ENCODE measurements at places on chromosomes 16 and 17. TPM values are rescaled to one million over a fixed set of nuclear protein-coding genes. Genes with fewer than 3 reads are reported as not detected.

- DNase-seq: peak; percentile 48
These were observed 69.5 kb downstream of the HLF start for GRCh38 chr17:55334285-55334684.

DNA sequence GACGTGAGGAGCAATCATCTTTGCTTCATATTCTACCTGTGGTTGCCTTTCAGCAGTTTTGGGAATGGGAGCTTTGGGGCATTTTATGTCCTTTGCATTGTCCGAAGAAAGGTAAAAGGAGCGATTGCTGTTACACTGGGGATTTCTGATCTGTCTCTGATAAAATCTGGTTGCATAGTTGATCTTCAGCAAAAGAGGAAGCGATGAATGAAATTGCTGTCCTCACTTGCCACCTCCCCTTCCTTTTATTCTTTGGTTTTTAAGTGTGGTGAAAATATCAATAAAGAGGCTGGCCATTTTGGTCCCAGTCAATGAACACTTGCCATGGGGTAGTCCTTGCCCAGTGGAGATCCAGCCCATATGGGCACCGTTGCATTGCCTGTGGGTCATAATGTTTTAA is 236.8 kb downstream of the MSI2 start:
- DNase-seq: no peak

DNA sequence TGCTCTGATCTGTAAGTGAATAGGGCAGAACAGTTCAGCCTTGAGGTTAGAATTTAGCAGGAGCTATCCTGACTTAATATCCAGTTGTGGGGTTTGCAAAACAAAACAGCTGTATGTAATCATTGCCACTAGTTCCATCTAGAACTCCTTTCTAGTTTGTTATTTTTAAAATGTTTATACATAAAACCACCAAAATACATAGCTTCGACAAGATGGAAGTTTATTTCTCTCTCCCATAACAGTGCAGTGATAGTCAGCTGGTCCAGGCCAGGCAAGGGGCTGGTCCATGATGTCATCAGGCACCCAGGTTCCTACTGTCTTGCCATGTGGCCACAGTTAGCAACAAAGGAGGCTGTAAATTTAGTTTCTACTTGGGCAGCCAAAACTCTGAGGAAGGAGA is 10.5 kb upstream of the PLK1 start:
- no peak for DNase-seq

GRCh38 chr16:920717-921116 is 50.1 kb downstream of the LMF1 start:
- DNase-seq: peak; percentile 82

GRCh38 chr16:87733190-87733589 is 32.6 kb downstream of the KLHDC4 start:
- DNase-seq: no peak

DNA sequence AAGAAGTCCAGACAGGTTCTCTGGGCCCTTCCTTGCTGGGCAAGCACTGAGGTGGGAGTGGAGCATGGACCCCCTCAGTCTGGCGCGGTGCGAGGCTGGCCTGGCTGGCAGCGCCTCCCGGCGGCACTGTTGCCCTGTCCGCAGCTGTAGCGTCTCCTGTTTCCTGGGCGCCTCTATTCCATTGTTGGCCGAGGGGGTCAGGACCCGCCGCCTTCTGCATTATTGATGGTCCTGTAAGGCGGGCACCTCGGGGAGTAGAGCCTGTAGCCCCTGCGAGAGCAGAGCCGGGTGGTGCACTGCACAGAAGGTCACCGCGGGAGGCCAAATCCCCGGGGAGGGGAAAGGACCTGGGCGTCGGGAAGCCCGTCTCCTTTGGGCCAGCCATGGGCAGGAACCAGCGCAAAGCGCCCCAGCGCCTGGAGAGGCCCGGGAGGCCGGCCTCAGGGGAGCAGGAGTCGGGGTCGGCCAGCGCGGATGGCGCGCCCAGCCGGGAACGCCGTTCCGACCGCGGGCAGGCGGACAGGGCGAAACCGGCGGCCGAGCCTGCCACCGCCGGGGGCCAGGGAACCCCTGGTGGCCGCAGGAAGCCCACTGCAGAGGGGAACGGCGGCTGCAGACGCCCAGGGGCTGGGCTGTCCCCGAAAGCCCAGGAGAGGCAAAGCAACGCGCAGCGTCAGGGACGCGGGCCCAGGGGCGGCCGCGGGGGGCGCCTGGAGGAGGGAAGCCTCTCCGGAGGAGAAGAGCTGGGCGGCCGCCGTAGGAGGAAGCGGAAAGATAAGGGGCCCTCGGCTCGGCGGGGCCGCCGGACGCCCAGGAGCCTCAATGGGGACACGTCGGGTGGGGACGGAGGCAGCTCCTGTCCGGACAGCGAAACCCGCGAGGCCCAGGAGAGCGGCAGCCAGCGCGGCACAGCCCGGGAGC is at the start of gene MYO15B:
MYO15B (plus strand) TSS at position 126 of the 921 bp plus-strand sequence; CDS start at position 384, 258 bp downstream.
- peak; percentile 77 for DNase-seq

The ARL17A gene
- 11.2 TPM for polyA plus RNA-seq

The CCDC40 gene
- 3.2 TPM for polyA plus RNA-seq

The SGCA gene
- polyA plus RNA-seq: 375 TPM

The RGS11 gene
- polyA plus RNA-seq: 0.95 TPM

The GPR139 gene
- polyA plus RNA-seq: not detected
